ENCODE measurements at places on chromosomes 3 and 15.

GRCh38 chr3:133998691-133999241 lies 31.0 kb downstream of the SLCO2A1 start:
- no peak for DNase-seq

DNA sequence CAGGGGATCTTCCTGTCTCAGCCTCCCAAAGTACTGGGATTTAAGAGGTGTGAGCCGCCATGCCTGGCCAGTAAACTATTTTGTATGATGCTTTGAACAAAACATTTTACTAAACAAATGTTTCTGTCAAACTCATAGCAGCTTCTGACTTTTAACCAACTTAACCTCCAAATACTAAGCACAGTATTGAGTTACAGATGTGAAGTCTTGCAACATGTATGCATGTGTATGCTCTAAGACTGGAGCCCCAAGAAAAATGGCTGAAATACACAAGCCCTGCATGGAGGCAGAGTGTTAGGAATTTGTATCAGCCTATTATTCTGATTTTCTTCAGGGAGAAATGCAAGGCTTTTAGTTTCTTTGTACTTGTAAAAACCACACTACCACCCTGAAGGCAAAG lies 137.1 kb downstream of the CBLB start:
- DNase-seq = no peak

GRCh38 chr15:98384328-98385029 lies 263.9 kb upstream of the IGF1R start:
- no peak for DNase-seq

DNA sequence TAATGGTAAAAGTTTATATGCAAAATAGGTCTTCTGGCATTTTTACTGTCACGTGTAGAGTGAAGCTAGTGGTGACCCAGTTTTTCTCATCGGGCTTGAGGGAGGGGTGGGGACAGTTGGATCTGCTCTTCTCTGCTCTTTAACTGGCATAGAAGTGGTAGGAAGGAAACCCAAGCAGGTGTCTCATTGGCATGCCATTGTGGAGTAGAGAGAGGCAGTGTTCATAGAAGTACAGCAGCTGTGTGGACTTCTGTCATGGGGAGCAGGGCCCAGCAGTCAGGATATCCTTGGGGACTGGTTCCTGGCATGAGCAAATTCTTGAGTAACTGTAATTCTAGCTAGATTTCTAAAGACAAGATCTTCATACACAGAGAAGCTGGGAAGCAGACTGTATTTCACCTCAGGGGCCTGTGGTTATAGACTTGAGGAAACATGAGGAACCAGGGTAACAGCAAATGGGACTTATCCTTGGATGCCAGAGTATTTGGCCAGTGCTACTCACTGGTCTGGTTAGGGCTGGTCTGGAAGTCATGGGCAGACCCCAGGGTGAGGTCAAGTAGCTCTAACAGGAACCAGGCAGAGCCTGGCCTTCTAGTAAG lies 42.9 kb downstream of the CDIN1 start:
- no peak for DNase-seq

- no peak for DNase-seq
These were observed 152.3 kb downstream of the ZBTB20 start for GRCh38 chr3:114994554-114995341.

GRCh38 chr3:87867001-87867400 lies 191.8 kb downstream of the CGGBP1 start:
- DNase-seq = no peak

GRCh38 chr15:90581771-90582352 lies 52.1 kb downstream of the CRTC3 start:
- no peak for DNase-seq

DNA sequence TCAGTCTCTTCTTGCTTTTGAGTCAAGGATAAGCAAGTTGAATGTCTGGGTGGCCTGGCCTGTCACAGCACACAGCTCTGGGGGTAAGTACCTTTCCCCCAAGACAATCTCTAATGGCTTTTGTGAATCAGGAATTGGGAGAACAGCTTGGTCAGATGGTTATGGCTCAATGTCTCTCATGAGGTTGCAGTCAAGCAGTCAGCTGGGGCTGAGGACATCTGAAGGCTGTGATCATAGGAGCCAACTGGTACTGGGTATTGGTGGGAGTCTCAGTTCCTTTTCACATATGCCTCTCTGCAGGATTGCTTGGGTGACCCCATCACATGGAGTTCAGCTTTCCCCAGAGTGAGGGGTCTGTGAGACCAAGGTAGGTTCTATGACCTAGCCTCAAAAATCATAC lies 33.0 kb upstream of the TMEM158 start:
- DNase-seq = no peak

DNA sequence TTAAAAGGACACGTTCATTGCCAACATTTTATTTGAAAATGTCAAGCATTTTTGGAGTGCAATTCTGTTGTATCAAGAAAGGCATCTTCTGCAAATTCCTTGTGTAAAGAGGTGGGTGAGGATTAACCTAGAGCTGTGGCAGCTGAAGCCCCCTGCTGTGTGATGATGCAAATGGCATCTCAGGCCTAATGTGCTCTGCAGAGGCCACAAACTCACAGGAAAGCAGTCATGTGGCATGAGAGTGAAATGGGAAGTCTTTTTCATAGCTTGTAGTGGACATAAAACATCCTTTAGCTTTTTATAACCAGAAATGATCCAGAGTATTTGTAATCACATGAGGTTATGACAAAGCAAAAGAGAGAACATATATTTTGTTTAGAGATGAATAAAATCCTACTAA lies 6.4 kb downstream of the CADM2 start:
- DNase-seq = no peak

DNA sequence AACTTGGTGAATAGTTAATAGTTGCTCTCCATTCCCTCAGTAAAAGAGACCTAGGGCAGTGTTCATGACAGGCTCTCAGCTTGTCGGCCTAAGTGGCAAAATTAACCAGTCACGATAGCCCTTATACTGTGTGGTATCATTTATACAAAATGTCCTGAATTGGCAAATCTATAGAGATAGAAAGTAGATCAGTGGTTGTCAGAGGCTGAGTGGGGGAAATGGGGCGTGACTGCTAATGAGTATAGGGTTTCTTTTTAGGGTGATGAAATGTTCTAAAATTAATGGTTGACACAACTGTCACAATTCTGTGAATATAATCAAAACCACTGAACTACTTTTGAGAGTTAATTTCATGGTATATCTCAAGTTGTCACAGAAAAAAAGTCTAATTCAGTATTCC lies 20.9 kb downstream of the ARIH1 start:
- DNase-seq = no peak

Measured in stimulated activated CD8-positive, alpha-beta memory T cell treated with anti-CD3 and anti-CD28 coated beads, Interleukin-15, amount 100 ng/mL, for 4 hours (primary cell).